CD4-positive, alpha-beta T cell treated with Interleukin-17A for 1 hour (primary cell): ENCODE measurements at places on chromosomes 11 and 22.

DNA sequence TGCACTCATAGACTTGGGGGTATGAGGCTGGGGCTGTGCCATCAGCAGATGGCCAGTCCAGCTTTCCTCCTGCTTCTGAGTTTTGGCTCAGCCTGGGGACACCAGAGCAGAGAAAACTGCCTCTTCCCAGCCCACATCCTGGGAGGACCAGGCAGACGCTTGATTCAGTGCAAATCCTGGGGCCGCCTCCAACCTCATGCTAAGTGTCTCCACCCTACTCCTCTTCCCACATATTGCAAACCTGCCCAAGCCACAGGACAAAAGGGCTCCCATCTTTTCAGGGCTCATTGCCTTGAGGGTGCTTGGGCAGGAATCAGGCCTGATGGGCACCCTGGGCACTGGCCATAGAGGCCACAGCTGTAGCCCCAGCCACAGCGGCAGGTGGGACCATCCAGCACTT, 79.7 kb upstream of the SHANK2 start:
- DNase-seq = no peak

DNA sequence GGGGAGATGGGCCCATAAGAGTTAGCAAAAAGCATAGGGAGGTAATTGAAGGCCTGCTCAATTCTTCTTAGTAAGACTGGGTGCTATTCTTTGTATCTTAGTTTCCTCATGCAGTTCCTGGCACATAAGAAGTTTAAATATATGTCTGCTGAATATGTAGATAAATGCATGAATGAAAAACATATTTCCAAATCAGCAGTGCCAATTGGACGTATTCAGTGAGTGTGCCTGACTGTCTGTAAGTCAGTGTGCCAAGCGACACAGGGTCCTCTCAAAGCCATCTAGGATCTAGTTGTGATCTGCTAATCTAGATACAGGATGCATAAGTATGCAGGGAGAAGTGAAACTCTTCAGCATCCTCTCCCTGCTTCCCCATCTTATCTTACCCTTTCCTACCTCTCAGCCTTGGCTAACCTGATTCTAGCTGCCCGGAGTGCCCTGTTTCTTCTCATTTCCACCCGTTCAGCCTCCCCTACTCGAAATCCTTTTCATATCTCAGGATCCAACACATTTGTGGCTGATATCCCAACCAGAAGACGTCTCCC, 91.1 kb upstream of the SORL1-AS1 start:
- no peak for DNase-seq

- peak; percentile 69 for DNase-seq
Measured at GRCh38 chr22:38176170-38176741, 5.4 kb downstream of the PLA2G6 start.

- no peak for DNase-seq
Measured at GRCh38 chr22:43975041-43975440, 19.8 kb downstream of the SAMM50 start.

GRCh38 chr11:19829109-19829837, 116.6 kb downstream of the NAV2 start:
- DNase-seq = no peak

DNA sequence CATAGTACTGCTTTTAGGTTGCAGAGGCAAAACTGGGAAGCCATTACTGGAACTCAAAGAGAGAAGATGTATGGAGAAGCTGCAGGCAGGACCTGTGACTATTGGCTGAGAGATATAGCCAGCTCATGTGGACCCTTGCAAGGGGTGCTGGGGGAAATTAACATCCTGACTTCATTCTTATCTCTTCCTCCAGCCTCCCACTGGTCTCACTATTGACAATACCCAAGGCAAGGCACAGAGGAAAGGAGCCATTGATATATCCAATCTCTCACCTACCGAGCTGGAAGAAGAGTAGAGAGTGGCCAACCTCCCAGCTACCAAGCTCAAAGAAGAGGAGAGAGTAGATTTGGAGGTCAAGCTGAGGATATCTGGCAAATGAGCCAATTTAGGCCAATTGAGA, 36.8 kb upstream of the ZBED5 start:
- DNase-seq = no peak

DNA sequence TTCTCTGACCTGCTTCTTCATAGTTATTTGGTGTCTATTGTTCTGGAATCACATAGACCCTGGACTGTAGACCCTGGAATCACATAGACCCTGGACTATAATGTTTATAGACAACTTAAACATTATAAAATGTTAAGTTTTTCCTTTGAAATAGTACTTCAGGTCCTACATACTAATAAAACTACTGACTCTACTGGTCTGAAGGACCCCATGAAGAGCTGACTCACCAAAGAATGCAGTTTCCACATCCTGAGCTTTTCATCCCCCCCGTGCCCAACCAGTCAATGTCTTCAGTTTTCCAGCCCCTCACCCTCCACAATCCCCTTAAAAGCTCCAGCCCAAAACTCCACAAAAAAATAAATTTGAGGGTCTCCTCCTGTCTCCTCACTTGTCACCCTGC, 6.6 kb upstream of the PLEKHA7 start:
- no peak for DNase-seq

- no peak for DNase-seq
Measured at GRCh38 chr22:50016308-50016987, 3.9 kb upstream of the IL17REL start.
